IMR-90 (cell line): ENCODE measurements at places on chromosomes 12 and 14. TPM values are rescaled to one million over a fixed set of nuclear protein-coding genes. Genes with fewer than 3 reads are reported as not detected.
A peak's percentile ranks its signal among the peaks of the same experiment; 100 is the strongest.

GRCh38 chr12:67593461-67594330 lies 54.8 kb upstream of the DYRK2 start:
- no peak overlapping the region for H3K4me3 ChIP-seq
- no peak overlapping the region for H3K27ac ChIP-seq
- H3K27me3 ChIP-seq = peaks cover 2% of the 10 kb centered on the region
- H3K36me3 ChIP-seq = no peaks in the 10 kb centered on the region

DNA sequence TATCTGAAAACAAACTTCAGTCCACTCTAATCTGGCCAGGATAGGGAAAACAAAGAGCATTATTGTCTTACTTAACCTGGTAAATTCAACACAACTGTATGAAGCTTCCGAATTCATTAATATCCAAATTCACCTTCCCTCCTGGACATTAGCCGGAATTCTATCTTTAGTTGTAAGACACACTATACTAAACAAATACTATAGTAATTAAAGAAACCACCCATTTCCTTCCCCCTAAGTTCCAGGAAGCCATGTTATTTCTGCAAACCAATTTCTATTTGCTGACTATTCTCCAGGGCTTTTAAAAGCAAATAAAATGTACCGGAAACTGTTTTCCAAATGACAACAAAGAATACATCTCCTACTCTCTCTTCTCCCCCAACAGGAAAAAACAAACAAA lies 122.7 kb upstream of the MDM1 start:
- H3K4me3 ChIP-seq = no peak overlapping the region
- peaks cover 9% of the 10 kb centered on the region for H3K4me1 ChIP-seq
- H3K36me3 ChIP-seq = no peaks in the 10 kb centered on the region
- DNase-seq = no peak
- H3K27ac ChIP-seq = no peak overlapping the region

Gene P2RX7
- total RNA-seq = under 0.01 and 0.18 TPM in 2 replicates

Gene C12orf50
- total RNA-seq = not detected in 2 replicates

GRCh38 chr12:99152337-99152736 lies 495.2 kb upstream of the GARIN6 start:
- no peak overlapping the region for H3K4me3 ChIP-seq
- H3K27ac ChIP-seq = no peak overlapping the region

Gene ADAM21
- total RNA-seq = 0.28 and 0.36 TPM in 2 replicates

DNA sequence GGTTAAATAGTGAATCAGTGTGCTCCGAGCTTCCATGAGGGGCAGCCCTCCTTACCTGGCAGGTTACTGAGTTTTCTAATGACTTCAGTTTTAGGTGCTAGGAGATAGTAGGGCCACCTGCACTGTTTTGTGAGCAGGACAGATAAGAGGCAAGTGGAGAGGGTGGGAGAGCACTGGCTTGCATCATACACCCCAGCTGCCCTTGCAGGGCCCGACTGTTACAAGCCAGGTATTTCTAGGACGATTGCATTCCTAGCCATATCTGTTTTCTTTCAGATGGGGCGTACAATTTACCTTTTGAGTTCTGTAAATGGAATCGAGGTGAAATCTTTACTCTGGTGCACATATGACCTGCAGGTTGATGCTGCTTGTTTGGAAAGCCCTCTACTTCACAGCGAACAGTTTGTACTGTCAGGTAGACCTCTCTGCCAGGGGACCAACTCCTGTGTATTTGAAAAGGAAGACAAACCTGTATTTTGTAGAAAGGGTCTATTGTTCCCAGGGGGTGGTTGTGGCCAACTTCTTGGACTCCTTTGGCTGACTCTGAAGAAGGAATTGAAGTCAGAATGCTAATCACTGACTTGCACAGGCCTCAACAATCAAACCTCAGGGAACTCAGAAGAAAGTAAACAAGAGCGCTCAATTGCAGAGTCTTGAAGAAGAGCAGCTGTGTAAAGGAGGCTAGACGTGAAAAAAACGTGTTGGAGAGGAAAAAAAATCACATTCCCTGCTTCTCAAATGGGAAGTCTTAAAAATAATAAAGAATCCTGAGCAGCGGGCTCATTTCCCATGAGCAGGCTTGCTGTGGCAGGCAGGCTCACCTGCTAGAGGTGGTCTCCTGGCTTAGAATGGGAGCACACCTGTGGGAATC lies 57.3 kb downstream of the ETV6 start:
- DNase-seq = peak; percentile 39
- H3K27ac ChIP-seq = peak overlapping the region; percentile 21; the same call in 1 of the 2 replicates
- H3K4me3 ChIP-seq = no peak overlapping the region
- H3K36me3 ChIP-seq = no peaks in the 10 kb centered on the region
- peaks cover 25% of the 10 kb centered on the region for H3K4me1 ChIP-seq

DNA sequence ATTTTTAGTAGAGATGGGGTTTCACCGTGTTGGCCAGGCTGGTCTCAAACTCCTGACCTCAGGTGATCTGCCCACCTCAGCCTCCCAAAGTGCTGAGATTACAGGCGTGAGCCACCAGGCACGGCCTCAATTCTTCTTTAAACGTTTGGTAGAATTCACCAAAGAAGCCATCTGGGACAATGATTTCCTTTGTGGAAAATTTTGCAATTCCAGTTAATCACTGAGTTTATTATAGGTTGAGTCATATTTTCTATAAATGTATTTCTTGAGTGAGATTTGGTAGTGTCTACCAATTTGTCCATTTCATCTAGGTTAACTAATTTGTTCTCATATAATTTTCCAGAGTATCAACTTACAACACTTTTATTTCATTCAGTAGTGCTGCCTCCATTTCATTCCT lies 683.9 kb upstream of the TMEM132C start:
- H3K4me3 ChIP-seq = no peak overlapping the region
- no peak for DNase-seq
- peaks cover 4% of the 10 kb centered on the region; the same call in 1 of the 2 replicates for H3K4me1 ChIP-seq
- H3K36me3 ChIP-seq = no peaks in the 10 kb centered on the region
- H3K27me3 ChIP-seq = no peaks in the 10 kb centered on the region
- H3K27ac ChIP-seq = no peak overlapping the region

DNA sequence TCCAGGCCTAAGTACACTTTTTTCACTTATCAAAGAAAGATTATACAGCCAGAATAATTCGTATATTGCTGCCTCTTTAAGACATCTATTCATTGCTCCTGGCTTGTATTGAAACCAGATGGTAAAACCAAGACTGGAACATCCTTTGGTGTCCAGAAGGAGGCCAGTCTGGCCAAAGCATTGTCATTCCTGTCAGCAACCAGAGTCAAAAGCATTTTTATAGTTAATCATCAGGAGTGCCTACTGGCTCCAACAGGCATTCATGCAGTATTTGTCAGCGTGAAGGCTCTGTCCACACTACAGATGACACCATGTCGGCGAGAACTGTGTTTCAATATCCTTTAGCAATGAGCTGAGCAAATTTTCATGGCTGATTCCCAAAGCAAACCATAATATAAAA lies 118.0 kb upstream of the G2E3 start:
- H3K4me3 ChIP-seq = no peak overlapping the region
- DNase-seq = no peak
- peaks cover 7% of the 10 kb centered on the region for H3K27me3 ChIP-seq
- no peaks in the 10 kb centered on the region for H3K36me3 ChIP-seq
- H3K27ac ChIP-seq = no peak overlapping the region
- no peaks in the 10 kb centered on the region for H3K4me1 ChIP-seq

Gene RNASE7
- total RNA-seq = not detected in 2 replicates

DNA sequence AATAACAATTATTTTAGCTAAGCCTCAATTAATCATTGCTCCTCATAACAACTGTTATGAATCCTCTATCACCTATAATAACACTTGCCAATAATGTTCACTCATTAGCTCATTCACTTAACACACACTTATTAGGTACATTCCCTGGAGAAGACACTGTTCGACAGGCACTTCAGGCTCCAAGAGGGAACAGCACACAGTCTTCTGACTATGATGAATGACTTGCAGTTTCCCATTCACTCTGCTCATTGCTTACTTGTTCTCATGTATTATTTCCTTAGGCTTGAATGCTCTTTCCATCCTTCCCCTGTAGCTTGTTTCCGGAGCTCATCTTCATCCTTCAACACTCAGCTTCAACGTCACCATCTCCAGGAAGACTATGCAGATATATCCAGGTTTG lies 437.3 kb downstream of the TMEM132D start:
- no peaks in the 10 kb centered on the region for H3K4me1 ChIP-seq
- DNase-seq = no peak
- H3K4me3 ChIP-seq = no peak overlapping the region
- no peaks in the 10 kb centered on the region for H3K36me3 ChIP-seq
- H3K27me3 ChIP-seq = no peaks in the 10 kb centered on the region
- H3K27ac ChIP-seq = no peak overlapping the region

Gene JPH4
- total RNA-seq = not detected in 2 replicates

DNA sequence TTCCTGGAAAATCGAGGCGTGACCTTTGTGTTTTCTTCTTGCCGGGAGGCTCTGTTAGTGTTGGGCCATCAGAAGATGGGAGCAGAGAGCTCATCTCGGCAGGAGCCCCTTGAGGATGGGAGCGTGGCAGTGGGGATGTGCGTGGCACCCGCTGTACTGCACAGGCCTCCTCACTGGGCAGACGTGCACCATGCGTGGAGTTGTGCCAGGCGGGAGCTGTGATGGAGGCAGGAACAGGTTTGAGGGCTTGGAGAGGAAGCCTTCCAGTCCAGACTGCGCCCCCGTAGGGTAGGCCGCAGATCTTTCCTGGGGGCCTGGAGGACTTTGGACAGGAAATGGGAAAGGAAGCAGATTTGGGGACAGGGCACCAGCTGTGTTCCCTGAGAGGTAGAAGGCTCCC lies 197.5 kb downstream of the TSPAN9 start:
- no peaks in the 10 kb centered on the region for H3K27me3 ChIP-seq
- 0 out of 2 replicates have a peak, but pooled peaks cover 2% of the 10 kb centered on the region for H3K4me1 ChIP-seq
- no peaks in the 10 kb centered on the region; the same call in 1 of the 2 replicates for H3K36me3 ChIP-seq
- H3K27ac ChIP-seq = no peak overlapping the region
- no peak overlapping the region for H3K4me3 ChIP-seq

Gene MYH7
- total RNA-seq = not detected in 2 replicates

Gene CMA1
- total RNA-seq = not detected in 2 replicates

DNA sequence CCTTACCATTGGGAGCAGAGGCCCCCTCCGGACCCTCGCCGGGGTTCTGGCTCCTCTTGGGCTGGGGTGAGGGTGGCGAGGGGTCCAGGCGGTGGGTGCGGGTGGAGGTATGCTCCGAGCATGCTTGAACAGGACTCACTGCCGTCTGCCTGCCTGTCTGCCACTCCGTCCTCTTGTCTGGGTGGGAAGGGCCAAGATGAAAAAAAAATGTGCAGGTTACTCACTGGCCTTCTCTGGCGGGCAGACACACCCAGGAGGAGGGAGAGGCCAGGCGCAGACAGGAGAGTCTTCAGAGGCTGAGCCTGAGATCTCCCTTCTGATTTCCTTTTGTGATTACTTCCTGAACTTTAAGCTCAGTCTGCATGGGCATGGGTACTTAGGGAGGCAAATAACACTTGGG lies 76.1 kb downstream of the STON2 start:
- H3K36me3 ChIP-seq = no peaks in the 10 kb centered on the region
- no peaks in the 10 kb centered on the region for H3K27me3 ChIP-seq
- no peak overlapping the region for H3K27ac ChIP-seq
- DNase-seq = no peak
- no peak overlapping the region for H3K4me3 ChIP-seq

DNA sequence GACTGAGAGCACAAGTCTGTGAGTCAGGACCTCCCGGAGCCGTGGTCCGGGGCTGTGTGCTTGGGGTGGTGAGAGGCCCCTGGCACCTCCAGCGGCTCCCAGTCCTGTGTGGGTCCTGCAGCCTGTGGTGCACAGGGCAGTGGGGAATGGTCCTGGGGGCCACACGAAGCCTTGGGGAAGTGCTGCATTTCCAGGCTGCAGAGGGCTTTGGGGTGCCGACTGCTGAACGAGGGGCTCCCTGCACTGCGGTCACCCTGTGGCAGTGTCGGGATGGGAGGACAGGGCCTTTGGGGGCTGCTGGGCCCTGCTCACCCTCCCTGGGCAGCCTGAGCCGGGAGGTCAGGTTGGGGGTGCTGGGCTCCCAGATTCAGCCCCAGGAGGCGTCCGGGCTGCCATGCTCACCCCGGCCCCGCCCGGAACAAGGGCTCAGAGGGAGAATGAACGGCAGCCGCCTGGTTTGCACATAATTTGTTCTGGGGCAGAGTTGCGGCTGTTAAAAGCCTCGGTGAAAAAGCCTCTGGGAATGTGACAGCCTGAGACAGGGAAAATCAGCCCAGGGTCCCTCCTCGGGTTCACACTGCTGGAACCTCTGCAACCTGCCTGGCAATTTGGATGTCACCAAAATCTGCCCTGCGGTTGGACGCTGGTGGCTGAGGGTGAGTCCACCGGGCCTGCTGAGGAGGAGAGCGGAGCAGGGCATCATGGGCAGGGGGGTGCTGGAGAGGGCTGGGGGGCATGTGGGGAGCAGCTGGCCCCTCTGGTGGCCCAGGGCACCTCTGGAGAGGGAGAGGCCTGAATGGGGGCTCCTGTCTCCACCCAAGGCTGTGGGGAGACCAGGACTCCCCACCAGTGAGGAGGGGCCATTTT lies 109.2 kb downstream of the KIF26A start:
- H3K4me3 ChIP-seq = no peak overlapping the region
- H3K4me1 ChIP-seq = no peaks in the 10 kb centered on the region
- DNase-seq = no peak
- H3K27me3 ChIP-seq = no peaks in the 10 kb centered on the region
- no peaks in the 10 kb centered on the region for H3K36me3 ChIP-seq

DNA sequence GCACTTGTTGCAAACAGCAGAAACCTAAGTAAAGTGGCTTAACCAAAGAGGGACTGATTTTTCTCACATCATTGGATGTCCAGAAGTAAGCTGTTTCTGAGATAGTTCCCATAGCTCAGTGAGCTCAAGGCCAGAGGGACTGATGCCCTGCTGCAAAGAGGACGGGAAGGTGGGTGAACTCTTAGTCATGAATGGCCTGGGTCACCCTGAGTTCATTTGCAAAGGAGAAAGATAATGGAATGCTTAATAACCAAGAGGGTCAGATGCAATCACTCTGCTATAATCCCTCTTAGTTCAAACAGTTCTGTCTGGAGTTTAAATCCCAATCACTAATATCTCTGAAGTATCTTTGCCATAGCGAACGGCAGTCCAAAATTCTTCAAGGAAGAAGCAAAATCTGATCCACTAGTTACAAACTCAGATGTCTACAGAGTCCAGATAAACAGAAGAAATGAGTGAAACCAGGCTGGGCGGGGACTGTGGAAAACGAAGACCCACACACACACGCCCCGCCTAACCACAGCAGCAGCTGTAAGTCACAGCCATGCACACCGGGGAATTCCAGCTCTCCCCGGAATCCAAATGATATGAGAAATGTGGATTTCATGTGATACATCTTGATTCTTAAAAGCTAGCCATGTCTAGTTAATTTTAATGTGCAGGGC lies 289.5 kb downstream of the TMEM132D start:
- no peak overlapping the region for H3K27ac ChIP-seq
- H3K27me3 ChIP-seq = no peaks in the 10 kb centered on the region
- H3K4me1 ChIP-seq = no peaks in the 10 kb centered on the region

Gene RAB5B
- total RNA-seq = 54.4 and 56.5 TPM in 2 replicates

GRCh38 chr14:36176524-36176923 lies at the start of gene PTCSC3:
PTCSC3 (minus strand) TSS chr14:36176722.
- peaks cover 2% of the 10 kb centered on the region for H3K27me3 ChIP-seq
- no peak within 1 kb of the TSS for H3K4me3 ChIP-seq
- DNase-seq = no peak
- no peak within 1 kb of the TSS for H3K27ac ChIP-seq
